ENCODE measurements at places on chromosomes 12 and 14. TPM values are rescaled to one million over a fixed set of nuclear protein-coding genes. Genes with fewer than 3 reads are reported as not detected.

Gene CBLN3
- total RNA-seq = not detected

GRCh38 chr12:100733817-100734593 lies 60.6 kb upstream of the ANO4 start:
- peak; percentile 33 for DNase-seq

- DNase-seq = no peak
Observed at GRCh38 chr12:41784957-41785356, 359.7 kb downstream of the GXYLT1 start.

GRCh38 chr14:68966872-68967301 lies 12.2 kb downstream of the ACTN1 start:
- DNase-seq = no peak

GRCh38 chr12:95857799-95858198 lies 953 bp upstream of the SNRPF start:
- DNase-seq = no peak

- no peak for DNase-seq
Observed at GRCh38 chr14:57380935-57381334, 9.5 kb upstream of the NAA30 start.
